Progenitor cell of endocrine pancreas (in vitro differentiated cells): ENCODE measurements at places on chromosomes 5 and 9. TPM values are rescaled to one million over a fixed set of nuclear protein-coding genes. Genes with fewer than 3 reads are reported as not detected.

ASPN gene
- total RNA-seq = not detected in 2 replicates

- no peak for DNase-seq
- no peak overlapping the region for H3K27ac ChIP-seq
- no peaks in the 10 kb centered on the region for H3K27me3 ChIP-seq
- no peaks in the 10 kb centered on the region for H3K4me1 ChIP-seq
These were observed 768.9 kb downstream of the TAF11L14 start for GRCh38 chr5:18403141-18403540.

GARNL3 gene
- 21.4 and 28.3 TPM in 2 replicates for total RNA-seq

GRCh38 chr5:43917925-43918324, 314.9 kb downstream of the NNT start:
- no peaks in the 10 kb centered on the region for H3K4me1 ChIP-seq
- H3K27ac ChIP-seq = no peak overlapping the region
- no peak overlapping the region for H3K4me3 ChIP-seq
- H3K27me3 ChIP-seq = no peaks in the 10 kb centered on the region
- H3K36me3 ChIP-seq = no peaks in the 10 kb centered on the region
- no peak for DNase-seq

GDNF gene
- total RNA-seq = 0.47 and 0.57 TPM in 2 replicates

DNA sequence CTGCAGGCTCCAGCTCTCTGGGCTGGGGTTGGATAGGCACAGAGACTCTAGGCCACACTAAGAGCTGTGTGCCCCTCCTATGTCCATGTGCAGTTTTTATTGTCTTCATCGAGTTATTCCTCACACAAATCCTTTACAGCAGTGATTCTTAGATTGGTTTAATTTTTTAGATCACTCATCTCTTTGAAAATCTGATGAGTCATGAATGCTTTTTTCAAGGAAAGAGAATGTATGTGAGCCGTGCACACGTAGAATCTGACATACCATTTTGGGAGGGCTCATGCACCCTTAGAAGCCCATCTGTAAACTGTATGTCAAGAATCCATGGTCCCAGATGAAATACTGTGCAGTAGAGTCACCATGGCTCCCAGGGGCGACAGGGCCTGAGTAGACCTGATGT, 100.7 kb upstream of the S1PR3 start:
- H3K27me3 ChIP-seq = peaks cover 3% of the 10 kb centered on the region
- no peaks in the 10 kb centered on the region for H3K36me3 ChIP-seq
- no peak overlapping the region for H3K27ac ChIP-seq
- no peaks in the 10 kb centered on the region for H3K4me1 ChIP-seq
- no peak overlapping the region for H3K4me3 ChIP-seq

MARCOL gene
- total RNA-seq = not detected in 2 replicates

- H3K4me1 ChIP-seq = peaks cover 17% of the 10 kb centered on the region
- peaks cover 3% of the 10 kb centered on the region for H3K27me3 ChIP-seq
- H3K4me3 ChIP-seq = no peak overlapping the region
- H3K36me3 ChIP-seq = no peaks in the 10 kb centered on the region
- DNase-seq = no peak
- H3K27ac ChIP-seq = no peak overlapping the region
These were observed 302.4 kb downstream of the PDE4D start for GRCh38 chr5:59591162-59591561.

ROR2 gene
- total RNA-seq = 23.6 and 23.9 TPM in 2 replicates
